ENCODE measurements at places on chromosomes 1 and 21.

- DNase-seq = no peak
Observed at GRCh38 chr1:75127916-75128717, 6.1 kb upstream of the LHX8 start.

DNA sequence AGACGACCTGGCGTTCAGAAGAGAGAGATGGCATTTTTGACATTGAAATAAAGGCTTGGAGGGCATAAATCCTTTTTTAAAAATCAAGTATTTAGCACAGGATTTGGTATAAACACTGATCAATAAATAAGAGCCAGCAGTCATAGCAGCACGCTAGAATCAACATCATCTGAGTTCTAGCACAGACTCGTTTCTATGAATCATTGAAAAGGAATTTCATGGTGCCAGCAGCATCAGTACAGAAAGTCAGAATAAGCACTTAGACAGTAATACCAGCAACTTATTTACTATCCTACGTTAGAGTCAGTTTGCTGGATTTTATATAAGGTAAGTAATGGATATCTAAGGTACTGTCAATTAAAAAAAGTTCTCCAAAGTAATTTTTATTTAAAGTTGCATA lies 119.3 kb downstream of the HLCS start:
- DNase-seq = peak; percentile 71

GRCh38 chr1:157771661-157772425 lies 5.1 kb downstream of the FCRL2 start:
- no peak for DNase-seq

DNA sequence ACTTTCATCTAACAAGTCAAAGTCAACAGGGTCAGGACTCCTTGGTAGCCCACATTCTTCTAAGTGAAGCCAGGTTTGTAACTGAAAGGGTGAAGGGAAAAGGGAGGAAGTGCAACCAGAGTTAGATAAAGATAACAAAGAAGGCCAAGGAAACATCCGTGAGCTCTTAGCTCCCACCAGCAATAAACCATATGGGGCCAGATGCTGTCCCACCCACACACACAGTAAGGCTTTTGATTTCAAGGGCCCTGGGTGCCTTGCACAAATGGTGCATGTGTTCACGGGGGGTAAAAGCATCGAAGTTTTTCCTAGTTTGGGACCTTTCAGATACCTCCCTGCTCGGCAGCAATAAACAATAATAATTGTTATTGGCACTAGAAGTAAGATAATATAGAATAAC lies 5.1 kb upstream of the TIAM1 start:
- no peak for DNase-seq

DNA sequence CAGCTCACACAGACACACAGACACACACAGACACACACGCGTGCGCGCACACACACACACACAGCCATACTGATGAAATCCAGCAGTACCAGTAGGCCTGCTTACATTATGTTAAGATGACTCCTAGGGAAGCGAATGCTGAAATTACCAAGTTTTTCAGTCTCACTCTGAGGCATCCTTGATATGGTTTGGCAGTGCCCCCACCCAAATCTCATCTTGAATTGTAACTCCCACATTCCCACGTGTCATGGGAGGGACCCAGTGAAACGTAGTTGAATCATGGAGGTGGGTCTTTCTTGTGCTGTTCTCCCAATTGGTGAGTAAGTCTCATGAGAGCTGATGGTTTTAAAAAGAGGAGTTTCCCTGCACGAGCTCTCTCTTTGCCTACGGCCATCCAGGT lies 64.1 kb downstream of the TIAM1 start:
- no peak for DNase-seq

- no peak for DNase-seq
Observed at GRCh38 chr1:93700532-93701469, 19.2 kb upstream of the BCAR3 start.
